AG08396 (cell line): ENCODE measurements at places on chromosomes 11 and 22.

DNA sequence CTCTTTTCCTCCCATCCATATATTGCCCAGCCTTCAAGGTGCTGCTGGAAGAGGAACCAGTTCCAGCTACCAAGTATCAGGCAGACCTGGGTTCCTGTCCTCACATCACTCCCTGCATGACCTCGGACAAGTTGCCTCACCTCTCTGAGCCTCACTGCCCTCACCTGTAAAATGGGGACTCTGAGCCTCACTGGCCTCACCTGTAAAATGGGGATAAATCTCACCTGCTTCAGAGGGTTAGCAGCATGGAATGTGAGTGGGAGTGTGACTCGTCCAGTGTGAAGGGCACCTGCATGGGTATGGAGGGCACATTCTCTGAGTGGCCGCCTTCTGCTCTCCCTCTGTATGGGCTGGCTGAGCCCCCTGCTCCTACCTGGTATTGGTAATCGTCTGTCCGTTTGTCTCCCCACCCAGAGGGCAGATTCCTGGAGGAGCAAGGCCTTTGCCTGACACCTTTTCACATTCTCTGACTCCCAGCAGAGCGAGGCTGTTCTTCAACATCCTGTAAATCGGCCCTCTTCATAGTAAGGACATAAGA is 3.7 kb downstream of the GRIK4 start:
- DNase-seq: no peak

- DNase-seq: peak; percentile 86
Observed at GRCh38 chr11:2377511-2378443, 667 bp downstream of the CD81 start.

DNA sequence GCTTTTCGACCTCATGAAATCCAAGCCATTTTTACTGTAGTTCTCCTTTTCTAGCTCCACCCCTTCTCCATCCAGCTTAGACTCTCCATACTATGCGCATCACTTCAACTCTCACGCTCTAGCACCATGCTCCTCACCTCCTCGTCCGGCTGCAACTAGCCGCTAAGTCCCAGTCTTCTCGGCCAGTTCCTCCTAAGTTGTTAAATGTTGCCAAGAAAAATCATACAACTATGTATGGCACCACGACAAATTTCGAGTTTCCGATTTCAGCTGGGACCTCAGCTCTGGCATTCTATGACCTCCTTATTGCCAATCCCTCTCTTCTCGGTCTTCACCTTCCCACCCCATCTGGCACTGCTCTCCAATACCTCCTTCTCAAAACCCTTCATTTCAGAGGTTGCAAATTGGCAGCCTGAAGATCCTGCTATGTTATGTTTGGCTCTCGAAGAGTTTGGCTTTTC is 1.0 kb downstream of the ZNF70 start:
- no peak for DNase-seq

GRCh38 chr11:46047520-46047919 is 73.7 kb downstream of the PHF21A start:
- no peak for DNase-seq

DNA sequence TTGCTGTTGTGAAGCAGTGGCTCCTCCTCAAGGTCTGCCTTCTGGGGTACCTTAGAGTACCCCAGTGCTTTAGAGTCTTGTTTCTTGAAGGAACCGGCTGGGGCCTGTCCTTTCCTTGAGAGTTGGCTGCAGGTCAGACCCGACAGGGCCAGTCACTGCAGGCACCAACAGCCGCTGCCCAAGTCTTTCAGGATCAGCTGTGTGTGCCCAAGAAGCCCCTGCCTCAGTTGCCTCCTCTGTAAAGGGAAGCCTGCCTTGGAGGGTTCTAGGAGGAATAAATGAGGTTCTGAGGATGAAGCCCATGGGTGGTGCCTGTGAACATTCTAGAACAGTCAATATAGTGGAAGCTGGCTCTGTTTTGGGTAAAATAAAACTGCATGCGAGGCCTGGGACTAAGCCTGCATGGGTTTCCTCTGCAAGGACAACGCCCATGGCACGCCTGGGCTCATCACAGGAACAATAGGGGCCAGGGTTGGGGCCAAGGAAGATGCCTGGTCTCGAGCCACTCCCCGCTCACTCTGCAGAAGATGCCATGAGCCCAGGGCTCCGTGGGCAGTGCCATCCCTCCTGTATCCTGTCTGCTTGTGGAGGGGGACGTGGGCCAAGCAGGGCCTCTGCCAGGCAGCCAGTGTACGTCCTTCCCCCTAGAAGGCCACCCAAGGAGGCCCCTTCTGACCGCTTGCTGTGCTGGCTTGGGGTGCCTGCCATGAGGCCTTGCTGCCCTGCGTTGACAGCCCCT is 81.6 kb downstream of the MED15 start:
- no peak for DNase-seq

GRCh38 chr11:86608251-86608799 is 64.1 kb downstream of the ME3 start:
- DNase-seq: peak; percentile 56

- DNase-seq: no peak
Observed at GRCh38 chr11:73426219-73426850, 50.1 kb downstream of the RELT start.

DNA sequence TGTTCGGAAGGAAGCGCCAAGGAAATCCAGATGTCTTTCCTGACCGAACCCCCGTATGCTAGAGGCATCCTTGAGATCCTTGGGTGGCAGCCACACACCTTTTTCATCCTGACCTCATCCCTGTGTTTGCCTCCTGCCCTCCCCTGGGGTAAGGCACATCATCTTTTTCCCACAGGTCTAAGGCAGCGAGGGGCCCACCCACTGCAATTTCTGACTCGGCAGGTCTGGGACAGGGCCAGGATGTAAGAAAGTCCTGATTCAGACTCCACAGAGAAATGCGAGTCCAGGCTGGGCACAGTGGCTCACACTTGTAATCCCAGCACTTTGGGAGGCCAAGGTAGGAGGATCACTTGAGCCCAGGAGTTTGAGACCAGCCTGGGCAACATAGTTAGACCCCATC is 10.5 kb downstream of the ZMAT5 start:
- DNase-seq: no peak

- DNase-seq: peak; percentile 78
Observed at GRCh38 chr22:50146439-50147238, 23.9 kb upstream of the PANX2 start.

GRCh38 chr22:43154887-43155536 is 3.7 kb downstream of the TSPO start:
- DNase-seq: no peak

GRCh38 chr11:123434911-123435310 is 4.8 kb downstream of the GRAMD1B start:
- no peak for DNase-seq

DNA sequence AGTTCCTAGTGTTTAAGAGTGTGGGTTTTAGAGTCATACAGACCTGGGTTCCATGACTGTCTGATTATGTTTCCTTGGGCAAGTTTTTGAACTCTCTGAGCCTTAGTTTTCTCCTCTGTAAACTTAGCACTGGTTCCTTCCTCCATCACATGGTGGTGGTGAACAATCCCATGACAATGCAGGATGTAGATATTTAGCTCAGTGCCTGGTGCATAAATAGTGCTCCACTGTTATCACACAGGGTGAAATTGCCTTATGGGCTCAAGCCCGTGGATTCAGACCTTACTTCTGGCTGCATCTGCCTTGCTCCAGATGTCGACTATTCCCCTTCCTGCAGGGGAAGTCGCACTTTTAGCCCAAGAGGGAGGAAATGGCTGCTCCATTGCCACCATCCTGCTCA is 62.7 kb downstream of the LDLRAD3 start:
- DNase-seq: no peak

DNA sequence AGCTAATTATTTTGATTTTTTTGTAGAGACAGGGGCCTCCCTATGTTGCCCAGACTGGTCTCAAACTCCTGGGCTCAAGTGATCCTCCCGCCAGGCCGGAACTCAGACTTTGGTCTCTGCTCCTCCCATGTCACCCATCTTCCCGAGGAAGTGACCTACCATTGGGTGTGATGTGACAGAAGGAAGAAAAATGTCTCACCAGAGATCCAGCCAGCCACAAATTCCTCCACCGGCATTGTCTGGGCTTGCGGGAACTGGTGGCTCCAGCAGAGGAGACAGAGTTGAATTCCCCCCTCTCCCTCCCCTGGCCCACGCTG is 772 bp downstream of the SLC25A45 start:
- peak; percentile 47 for DNase-seq

DNA sequence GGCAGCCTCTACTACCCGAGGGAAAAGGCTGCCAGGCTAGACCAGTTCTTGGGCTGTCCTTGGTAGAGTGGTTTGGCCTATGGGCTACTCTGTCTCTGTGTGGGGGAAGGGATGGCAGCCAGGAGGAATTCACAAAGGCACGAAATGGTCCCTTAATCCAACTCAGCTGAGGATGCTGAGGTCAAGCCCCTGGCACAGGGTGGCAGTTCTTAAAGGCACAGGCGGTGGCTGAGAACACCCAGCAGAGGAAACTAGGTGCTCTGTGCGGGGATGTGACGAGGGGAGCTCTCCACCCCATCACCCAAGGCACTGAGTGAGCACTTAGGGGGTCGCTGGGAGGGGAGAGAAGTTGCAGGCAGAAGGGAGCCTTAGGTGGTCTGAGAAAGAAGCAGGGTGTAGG is at the start of gene MFRP:
MFRP (minus strand) TSS at position 101 of the 400 bp plus-strand sequence. CDS start 192 bp downstream, outside the sequence.
- DNase-seq: no peak

DNA sequence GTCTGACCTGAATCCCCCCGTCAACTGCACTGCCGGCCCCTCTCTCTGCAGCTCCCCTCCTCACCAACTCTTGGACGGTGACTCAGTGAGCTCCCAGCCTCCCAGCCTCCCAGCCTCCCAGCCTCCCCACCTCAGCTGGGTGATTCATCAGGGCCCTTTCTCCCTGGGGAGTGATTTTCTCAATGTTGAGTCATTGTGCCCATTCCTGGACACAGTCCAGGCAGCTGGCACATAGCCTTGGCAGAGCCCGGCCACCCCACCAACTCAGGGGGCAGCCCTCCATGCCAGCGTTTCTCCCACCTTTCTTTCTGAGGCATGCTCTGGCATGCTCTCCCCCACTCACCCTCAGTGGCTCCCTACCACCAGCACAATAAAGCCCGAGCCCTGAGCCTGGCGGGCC is 30.7 kb downstream of the PDE2A start:
- peak; percentile 51 for DNase-seq

DNA sequence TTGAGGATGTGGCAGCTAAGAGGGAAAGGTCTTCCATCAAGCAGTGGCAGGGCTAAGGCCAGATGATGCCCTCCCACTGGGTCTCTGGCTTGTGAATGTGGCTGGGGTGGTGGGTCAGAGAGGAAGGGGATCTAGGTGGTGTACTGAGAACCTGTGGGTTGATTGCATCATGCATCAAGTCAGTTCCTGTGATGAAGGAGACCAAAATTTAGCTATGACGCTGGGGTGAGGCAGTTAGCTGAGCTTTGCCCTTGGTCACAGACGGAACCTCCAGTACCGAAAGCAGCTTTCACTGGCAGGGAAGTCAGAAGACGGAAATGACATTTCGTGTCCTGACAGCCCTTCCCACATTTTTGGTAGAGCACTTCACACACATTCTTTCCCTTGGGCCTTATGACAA is 20.7 kb downstream of the ATG16L2 start:
- no peak for DNase-seq

DNA sequence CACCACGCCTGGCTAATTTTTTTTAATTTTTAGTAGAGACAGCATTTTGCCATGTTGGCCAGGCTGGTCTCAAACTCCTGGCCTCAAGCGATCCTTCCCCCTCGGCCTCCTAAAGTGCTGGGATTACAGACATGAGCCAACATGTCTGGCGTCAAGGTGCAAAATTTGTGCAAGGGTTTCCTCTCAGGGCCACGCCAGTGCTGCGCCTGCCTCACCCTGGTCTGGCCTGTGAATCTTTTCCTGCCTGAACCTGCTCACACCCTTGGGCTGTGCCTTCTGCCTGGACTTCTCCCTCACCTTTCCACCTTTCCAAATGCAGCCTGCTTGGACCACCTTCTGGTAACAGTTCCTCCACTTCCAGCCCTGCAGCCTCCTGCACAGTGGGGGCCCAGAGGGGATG is 43.4 kb downstream of the MCM5 start:
- DNase-seq: no peak

DNA sequence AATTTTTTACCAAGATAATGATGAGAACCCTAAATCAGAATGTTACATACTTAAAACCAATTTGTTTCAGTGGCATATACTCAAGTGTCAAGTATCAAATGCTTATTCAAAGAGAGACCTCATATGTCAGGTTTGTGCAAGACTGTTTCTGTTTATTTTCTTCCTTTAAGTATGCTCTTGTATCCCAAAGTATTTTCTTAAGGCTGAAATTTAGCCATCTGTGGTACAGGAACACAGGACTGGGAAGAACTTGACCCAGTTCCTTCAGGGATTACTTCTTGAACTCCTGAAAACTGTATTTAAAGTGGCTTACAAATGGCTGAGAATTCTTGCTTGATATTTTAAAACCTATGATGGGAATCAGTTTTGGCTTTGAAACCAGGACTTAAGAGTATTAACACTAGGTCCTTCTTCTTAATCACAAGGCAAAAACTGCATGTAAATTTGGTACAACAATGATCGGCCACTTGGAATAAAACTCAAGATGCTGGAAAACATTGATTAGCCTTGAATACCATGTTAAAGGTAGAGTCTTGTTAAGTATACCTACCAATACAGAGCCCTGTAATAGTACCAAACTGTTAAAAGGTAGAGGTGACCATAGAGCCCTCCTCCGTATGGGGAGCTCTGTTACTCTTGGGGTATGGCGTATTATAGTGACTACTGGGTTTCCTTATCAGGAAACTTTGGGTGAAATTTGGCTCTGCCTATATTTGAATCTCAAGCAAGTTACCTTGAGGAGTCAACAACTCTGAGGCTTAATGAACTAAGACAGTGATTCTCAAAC is 95.9 kb downstream of the BLID start:
- DNase-seq: no peak

DNA sequence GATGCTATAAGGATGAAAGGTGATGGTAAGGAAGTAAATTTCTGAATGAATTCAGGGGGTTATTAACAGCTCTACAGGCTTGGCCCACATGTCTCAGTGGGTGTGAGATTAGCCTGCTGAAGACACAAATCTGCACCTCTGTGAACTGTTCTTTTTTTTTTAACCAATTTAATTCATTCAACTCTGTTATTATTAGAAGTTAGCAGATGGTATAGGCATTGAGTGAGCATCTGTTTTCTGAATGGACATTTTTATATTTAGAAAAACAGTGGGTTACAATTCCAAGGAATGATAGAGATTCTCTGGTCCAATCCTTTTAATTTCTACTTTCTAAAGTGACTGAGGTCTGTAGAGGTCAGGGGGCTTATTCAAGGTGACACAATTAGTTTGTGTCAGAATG is 122.0 kb upstream of the SORL1-AS1 start:
- DNase-seq: no peak

DNA sequence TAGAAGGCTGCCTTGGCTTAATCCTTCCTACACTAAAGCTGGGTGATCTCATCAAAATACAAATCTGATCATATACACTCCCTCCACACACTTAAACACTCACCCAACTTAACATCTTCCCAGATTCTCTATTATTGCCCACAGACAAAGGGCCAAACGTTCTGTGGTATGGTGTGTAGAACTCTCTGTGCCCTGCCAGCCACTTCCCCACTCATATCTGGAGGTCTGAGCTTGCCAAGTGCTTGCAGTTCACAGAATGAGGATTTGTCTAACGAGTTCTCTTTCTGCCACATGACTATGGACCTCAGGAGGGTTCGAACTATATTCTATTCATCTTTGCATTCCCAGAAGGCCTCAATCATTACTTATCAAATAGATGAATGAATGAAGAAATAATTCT is 77.6 kb downstream of the MPPED2 start:
- DNase-seq: no peak
